ENCODE measurements at places on chromosomes 5 and 9. TPM values are rescaled to one million over a fixed set of nuclear protein-coding genes. Genes with fewer than 3 reads are reported as not detected.

SLC4A9 gene
- 0.22 TPM for polyA plus RNA-seq

LRRC14B gene
- 0.13 TPM for polyA plus RNA-seq

DNA sequence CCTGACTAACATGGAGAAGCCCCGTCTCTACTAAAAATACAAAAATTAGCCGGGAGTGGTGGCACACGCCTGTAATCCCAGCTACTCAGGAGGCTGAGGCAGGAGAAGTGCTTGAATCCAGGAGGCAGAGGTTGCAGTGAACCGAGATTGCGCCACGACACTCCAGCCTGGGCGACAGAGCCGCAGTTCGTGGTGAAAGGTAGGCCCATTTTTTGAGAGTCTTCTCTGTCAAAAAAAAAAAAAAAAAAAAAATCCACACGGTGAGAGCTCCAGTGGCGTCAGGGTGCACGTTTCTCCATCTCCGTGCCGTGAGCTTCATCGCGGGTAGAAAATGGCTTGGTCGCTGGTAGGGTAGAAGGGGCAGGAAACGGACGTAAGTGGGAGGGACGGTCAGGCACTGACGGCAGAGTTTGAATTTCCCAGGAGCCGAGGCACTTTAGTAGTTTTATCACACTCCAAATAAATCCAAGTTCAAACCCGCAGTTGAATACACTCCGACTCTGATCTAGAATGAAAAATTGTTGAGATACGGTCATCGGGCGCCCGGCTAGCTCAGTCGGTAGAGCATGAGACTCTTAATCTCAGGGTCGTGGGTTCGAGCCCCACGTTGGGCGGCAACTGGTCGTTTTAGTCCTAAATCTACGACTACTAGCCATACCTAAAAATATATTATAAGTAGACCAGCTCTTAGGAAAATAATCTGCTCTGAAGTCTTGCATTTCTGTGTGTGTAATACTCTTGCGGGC is 2.4 kb upstream of the TRIM7 start:
- peak; percentile 74 for DNase-seq

SAXO1 gene
- polyA plus RNA-seq, result 0.06 TPM

GRCh38 chr5:155017610-155018009 is 4.1 kb downstream of the KIF4B start:
- no peak for DNase-seq

DNA sequence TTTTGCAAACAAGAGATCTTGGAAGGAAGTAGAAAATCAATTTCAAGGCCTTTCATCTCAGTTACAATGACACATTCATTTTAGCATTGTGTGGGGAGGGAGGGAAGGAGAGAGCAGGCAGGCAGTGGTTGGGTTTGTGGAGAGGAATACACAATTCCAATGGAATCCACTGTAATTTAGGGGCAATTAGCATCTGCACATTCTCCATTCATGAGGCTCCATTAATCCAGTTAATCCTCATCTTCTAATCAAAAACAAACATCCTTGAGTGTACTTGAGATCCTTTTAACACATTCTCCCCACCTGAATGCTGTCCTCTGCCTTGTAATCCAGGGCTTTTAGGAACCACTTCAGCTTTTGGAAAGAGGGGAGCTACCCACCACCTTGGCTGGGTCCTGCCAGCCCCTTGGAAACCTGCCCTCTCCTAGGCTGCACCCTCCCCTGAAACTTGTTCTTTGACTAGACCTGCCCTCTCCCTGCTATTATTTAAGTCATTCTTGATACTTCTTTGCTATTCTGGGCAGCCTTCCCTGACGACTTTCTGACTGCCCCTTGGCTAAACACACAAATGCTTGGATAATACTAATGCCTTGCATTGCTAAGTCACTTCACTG is 271.2 kb downstream of the SLIT3 start:
- no peak for DNase-seq

SLC46A2 gene
- polyA plus RNA-seq, result 0.43 TPM

DNA sequence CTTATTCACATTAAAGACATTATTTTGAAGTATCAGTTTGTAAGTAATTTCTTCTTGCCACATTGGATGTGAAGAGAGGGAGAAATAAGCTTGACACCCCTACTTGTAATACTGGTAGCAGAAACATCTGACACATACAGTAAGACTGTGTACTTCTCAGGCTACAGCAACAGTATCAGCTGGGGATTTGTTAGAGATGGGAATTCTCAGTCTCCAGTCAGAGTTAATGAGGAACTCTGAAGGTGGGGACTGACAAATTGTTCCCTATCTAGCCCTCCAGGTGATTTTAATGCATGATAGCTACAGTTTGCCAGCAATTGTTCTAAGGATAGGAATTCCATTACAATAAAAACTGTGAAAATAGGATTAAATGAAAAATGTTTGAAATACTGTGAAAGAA is 524.8 kb downstream of the PRR16 start:
- DNase-seq, result no peak

- DNase-seq, result no peak
Observed at GRCh38 chr5:6581090-6581489, 51.8 kb downstream of the NSUN2 start.

PCDHA8 gene
- polyA plus RNA-seq, result 0.43 TPM

DNA sequence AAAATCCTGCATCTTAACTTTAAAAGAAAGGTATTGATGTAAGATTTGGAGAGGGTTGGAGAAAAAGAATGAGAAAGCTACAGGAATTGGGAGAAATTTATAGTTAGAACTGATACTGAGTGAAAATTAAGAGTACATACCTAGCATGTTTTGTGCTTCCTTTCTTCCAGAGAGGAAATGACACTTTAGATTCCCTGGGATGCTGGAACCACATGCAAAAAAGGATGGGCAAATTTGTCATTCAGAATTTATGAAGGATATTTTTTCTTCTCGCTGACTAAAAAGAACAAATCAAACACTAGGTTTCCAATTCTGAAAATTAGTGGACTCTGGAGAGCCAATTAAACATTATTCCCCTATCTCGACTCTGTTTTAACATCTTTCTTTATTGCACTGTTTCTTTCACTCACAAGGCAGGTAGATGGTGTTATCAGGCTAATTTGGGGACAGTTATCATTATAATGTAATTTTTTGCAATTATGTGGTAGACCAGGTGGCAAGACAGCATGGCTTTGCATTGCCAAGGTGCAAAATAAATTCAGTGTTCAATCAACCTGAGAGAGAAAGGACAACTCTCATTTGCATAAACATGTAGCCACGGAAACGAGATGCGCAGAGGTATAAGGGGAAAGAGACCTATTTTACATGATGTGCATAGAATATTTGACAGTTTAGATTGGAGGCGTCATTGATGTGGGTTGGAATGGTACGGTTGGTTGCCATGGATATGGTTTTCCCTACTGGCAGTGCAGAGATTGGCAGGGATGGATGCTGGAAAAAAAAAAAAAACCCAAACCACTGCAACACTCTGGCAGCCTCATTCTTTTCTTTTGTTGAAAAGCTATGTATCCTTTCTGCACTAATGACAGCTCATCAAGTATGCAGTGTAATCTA is 320.4 kb upstream of the CCNH start:
- no peak for DNase-seq

BTNL3 gene
- 158 TPM for polyA plus RNA-seq

DNA sequence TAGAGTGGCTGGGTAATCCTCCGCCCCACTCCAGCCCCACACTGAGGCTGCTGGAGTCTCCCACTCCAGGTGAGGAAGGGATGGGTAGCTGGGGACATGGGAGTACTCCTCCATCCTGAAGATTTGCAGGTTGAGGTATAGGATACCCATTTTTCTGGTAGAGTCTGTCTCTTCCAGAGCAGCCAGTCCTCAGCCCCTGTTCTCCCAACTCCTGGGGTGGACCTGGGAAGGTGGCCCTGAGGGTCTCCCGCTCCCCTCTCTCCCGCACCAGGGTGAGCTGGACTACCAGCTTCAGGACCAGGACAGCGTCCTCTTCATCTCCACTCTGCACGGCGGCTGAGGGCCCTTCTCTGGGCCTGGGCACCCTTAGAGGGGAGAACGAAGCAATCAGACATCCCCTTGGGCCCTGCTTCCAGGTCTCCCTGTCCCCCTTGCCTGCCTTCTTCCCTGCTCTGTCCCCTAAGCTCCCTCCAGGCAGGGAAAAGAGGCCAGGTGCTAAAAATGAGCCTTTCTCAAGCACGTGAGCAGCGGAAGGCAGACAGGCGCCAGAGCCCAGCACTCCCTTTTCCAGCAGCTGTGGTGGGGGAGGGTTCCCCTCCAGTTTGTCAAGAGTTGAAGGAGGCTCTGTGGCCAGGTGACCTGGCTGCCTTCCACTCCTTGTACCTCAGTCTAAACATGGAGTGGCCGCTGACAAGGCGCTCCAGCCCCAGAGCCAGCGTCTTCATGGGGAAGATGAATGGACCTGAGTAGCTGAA is 18.4 kb downstream of the URM1 start:
- no peak for DNase-seq

CDH9 gene
- polyA plus RNA-seq, result 0.91 TPM

DNA sequence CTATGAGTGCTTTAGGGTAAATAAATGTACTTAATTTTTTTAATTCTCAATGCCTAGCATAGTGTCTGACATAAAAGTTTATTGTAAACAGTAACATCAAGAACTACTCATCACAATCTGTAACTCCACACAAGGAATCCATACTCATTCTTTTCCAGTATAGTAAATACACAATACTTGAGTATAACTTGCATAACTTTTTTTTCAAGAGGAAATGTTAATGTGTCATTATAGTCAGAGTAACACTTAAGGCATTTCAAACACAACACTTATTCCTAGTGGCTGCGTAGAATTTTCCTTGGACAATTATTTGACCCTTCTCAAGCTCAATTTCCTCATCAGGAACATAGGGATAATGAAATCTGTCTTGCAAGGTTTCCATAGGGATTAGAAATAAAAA is 584.3 kb downstream of the CAAP1 start:
- DNase-seq, result no peak

DMXL1 gene
- 27.7 TPM for polyA plus RNA-seq
